CD4-positive, alpha-beta T cell treated with Interleukin-15 for 4 hours (primary cell): ENCODE measurements at places on chromosomes 13 and 19.

DNA sequence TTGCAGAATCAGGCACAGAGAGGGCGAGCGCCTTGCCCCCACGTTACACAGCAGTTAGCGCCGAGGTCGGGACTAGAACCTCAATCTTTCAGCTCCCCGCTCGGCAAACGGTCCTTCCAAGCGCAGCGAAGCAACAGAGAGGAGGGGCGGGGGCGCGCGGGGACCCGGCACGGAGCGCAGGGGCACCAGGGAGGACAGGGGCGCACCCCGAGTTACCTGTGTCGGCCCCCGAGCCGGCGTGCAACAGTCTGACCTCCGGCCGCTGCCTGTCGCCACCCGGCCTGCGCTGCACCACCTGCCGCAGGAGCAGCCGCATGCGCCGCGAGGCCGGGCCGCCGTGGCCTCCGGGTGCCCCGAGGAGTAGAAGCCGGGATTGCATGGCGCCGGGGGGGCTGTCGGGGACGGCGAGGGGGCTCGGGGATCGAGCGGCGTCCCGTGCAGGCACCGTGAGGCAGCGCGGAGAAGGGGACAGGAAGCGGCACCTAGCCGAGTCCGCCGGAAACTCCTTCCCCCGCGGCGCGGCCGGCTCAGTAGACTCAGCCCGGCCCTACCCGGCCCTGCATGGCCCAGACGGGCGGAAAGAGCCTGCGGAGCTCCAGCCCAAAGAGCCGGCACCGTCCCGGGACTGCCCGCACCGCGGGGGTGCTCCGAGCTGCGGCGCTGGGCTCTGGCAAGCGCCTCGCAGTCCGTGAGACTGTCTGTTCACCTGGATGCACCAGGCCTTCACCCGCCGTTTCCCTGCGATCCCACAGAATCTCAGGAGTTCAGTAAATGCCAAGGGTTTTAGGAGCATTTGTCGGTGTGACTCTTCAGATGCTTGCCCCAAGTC, at the start of gene VWA8:
TSS of gene VWA8 (minus strand) at position 473 of the 829 bp plus-strand sequence. CDS start at position 379, 94 bp downstream.
- DNase-seq: peak; percentile 84

DNA sequence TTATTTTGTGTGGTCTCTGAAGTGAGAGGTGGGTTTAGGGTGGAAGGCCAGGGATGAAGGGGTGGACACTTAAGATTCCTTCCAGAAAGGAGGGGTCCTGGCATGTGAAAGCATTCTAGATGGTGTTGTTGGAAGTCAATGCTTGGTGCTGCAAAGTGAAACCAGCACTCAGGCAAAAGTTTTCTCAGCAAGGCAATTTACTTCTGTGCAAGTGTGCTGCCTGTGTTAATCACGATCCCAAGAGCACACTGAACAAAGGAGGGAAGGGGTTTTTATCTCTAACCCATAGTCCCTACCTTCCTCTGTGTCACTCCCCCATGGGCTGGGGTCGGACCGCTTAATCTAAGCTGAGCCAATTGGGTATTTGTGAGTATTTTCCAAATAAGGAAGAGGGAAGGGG, 1.3 kb downstream of the ZNF134 start:
- no peak for DNase-seq

GRCh38 chr19:16142032-16142580, 1.4 kb upstream of the HSH2D start:
- no peak for DNase-seq

GRCh38 chr13:74322562-74322961, 188.4 kb upstream of the KLF12 start:
- no peak for DNase-seq

- DNase-seq: peak; percentile 78
These were observed at the start of gene GZMM for GRCh38 chr19:543910-544608. Gene GZMM, plus strand, starts transcription at chr19:544053. Its CDS starts 19 bp downstream, at chr19:544072.

DNA sequence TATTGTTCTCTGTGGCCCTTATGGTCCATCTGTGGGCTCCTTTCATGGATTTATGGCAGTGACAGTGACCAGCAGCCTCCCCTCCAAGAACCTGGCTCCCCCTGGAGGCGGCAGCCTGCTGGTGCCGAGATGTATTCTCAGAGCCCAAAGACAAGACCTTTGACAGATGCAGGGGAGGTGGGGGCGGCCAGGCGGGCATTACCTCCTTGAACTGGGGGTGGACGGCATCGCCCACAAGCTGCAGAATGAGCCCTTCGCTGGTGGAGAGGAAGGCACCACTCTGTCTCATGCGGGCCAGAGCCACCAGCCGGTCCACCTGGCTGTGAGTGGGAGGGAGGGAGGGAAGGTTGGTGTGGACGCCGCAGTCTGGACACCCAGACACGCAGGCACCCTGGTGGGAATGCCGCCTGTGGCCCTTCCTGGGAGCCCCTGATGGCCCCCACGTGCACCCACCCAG, 6.6 kb downstream of the ISOC2 start:
- peak; percentile 49 for DNase-seq
